ENCODE measurements at places on chromosomes 2 and 18. TPM values are rescaled to one million over a fixed set of nuclear protein-coding genes. Genes with fewer than 3 reads are reported as not detected.

- DNase-seq = no peak
Measured at GRCh38 chr2:220165401-220165800, 538.0 kb downstream of the SLC4A3 start.

DNA sequence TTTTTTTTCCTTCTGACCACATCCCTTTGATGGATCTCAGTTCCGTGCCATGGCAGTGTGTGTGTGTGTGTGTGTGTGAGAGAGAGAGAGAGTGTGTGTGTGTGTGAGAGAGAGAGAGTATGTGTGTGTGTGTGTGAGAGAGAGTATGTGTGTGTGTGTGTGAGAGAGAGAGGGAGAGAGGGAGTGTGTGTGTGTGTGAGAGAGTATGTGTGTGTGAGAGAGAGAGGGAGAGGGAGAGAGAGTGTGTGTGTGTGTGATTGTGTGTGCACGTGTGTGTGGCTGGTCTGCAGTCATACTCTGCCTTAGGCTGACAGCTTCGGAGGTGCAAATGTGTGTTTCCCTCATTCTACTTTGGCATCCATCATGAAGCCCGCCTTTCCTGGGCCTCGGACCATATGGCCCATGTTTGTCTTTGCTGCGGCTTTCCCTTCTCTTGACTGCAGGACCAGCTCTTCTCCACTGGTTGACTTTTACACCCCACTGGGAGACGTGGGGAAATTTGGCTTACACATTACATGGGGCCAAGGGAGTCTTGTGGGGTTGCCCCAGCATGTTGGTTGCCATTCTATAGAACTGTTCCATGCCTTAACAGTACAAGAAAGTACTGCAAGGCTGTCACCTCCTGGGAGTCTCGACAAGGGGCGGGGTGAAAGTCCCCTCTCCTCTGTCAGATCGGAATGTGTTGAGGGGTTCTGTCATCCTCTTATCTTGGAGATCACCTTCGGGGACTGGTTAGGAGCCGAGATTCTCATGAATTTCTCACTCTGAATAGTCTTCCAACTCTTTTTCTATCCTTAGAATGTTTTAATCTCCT is 21.6 kb downstream of the TSN start:
- DNase-seq = no peak

DNA sequence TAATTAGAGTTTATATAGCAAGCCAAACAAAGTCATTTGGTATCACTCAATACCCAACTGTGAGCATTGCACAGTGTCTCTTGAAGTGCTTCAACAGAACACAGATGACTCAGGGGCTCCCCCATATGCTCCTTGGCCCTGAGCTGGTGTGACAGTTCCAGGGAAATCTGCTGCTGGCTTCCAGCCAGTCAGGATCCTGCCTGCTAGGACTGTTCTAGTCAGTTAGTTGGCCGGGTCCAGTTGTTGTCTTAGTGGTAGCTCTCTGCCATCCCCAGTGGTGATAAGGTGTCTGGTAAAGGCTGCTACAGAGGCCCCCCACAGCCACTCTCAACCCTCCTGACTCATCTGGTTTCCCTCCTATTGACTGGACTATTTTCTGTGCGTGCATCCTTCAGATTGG is 100.3 kb downstream of the IRS1 start:
- peak; percentile 80 for DNase-seq

DNA sequence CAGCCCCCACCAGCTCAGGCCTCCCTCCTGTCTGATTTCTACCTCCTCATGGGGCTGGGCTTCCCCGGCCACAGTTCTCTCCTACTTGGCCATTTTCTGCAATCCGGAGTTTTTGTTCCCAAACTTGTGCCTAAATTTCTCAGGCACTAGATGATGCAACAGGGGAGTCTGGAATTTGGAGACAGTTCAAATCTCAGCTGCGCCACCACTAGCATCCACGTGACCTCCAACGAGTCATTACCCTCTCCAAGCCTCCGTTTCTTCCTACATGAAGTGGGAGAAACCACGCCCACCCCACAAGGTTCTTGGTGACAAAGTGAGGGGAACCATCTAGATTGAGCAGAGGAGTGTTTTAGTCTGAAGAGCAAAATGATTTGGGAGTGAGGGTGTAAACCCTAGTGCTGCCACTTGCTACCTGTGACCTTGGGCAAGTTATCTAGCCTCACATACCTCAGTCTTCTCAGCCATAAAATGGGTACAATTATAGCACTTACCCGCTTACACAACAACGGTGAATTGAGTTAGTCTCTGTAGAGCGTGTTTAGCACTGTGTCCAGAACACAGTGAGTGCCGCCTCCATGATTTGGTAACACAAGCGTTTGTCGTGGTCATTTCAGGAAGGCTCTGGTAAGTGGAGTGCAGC is 61.4 kb upstream of the ASAP2 start:
- peak; percentile 87 for DNase-seq

- no peak for DNase-seq
Measured at GRCh38 chr2:205453202-205453601, 229.1 kb upstream of the NRP2 start.

DNA sequence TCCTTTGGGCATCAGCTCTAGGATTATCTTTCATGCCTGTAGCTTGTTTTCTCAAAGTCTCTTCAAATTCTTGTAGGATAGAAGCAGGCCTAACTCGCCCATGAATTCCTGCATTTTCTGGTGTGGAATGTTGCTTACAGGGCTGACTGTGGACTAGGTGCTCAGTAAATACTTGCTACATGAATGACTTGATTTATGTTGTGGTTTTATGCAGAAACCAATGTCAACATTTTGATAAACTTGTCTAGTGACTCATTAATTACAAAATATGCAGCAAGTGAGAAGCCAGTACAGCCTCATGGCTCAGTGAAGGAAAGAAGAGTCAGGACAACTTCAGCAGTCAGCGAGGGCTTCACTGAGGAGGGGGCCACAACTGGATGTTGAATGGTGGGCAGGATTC is 110.6 kb upstream of the SIX2 start:
- DNase-seq = peak; percentile 26

DNA sequence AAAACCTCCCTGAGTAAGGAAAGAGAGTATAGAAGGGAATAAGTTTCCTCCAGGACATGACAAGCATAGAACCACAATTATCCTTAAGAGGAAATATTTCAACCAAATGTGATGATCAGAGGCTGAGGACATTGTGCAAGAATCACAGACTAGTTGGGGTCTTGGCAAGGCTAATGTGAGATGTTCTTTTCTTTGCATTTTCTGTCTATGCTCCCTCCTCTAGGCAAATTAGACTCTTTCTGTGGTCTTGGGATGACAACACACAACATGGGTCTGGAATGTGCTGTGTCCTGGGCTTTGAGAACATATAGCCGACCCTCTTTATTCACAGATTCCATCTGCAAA is 32.0 kb upstream of the IL1RL1 start:
- no peak for DNase-seq

GRCh38 chr18:33871363-33872025 is 293.5 kb downstream of the ASXL3 start:
- no peak for DNase-seq

GRCh38 chr2:180578441-180578840 is 402.0 kb upstream of the UBE2E3 start:
- DNase-seq = no peak

DNA sequence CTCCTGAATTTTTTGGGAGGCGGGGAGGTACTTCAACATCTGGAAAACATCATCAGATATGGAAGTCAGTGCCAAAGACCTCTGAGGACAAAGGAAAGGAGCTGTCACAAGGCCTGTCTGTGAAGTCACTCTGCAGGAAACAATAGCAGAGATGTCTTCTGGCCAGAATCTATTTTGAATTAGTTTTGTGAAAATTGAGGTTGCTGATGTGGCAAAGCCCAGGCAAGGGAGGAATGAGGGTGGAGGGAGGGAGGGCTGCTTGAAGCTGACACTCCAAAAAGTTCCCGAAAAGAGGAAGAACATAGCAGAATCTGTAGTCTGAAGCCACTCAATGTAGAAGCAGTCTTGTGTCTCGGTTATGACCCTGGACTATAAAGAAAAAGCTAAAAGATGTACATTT is 151.1 kb upstream of the LHCGR start:
- no peak for DNase-seq

DNA sequence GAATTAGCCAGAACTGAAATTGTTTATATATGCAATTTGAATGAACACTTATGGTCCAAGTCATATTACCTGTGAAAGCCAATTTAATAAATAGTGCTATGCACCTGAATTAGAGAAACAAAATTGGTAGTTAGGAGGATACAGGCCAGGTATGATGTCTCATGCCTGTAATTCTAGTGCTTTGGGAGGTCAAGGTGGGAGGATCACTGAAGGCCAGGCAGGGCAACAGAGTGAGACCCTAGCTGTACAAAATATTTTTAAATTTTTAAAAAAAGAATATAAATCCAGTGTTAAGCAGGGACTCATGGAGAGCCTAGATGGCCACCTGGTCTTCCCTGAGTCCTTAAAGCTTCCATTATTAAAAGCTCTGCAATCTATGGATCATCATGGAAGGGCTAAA is 7.3 kb upstream of the PSTPIP2 start:
- DNase-seq = peak; percentile 9

DNA sequence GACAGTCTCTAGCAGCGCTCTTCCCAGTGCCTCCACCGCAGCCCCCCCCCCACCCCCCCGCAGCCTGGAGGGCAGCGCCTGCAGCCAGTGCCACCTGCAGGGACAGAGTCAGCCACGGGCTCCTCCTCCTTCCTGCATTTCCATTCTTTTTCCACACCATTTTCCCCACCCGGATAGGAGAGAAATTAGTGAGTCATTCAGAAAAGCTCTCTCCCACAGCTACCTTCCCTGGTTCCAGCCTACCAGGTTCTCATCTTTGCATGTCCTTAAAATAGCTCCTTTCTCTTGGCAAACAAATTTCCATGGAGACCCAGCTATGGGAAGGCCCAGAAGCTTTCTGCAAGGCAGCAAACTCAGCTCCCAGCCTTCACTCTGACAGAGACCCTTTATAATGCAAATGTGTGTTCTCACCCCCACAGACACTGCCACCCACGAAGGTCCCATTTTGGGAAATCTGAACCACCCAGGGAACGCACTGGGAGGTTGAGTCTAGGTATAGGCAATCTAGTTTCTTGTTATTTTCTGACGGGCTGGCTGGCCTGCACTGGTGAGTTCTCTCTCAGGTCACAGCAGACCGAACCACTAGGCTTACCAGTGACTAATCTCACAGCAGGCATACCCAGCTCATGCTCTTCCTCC is 41.8 kb upstream of the ATG16L1 start:
- DNase-seq = no peak

- DNase-seq = no peak
Measured at GRCh38 chr18:74760436-74760835, 162.8 kb downstream of the ZNF407 start.

DNA sequence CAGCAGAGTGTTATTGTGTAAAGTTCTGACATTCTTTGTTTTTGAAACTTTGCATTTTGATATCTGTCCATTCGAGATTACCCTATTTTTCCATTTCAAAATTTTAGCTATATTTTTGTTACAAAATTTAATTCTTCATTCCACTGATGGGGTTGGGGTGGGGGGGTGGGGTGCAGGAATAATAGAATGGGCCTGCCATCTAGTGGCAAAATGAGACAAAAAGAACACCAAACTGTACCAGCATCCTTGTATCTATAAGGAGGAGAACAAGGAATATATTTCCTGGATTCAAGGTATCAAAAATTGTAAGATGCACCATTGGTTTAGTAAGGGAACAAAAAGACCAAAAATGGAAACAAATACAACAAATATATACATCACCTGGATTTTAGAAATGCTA is 27.9 kb upstream of the TTR start:
- no peak for DNase-seq

DNA sequence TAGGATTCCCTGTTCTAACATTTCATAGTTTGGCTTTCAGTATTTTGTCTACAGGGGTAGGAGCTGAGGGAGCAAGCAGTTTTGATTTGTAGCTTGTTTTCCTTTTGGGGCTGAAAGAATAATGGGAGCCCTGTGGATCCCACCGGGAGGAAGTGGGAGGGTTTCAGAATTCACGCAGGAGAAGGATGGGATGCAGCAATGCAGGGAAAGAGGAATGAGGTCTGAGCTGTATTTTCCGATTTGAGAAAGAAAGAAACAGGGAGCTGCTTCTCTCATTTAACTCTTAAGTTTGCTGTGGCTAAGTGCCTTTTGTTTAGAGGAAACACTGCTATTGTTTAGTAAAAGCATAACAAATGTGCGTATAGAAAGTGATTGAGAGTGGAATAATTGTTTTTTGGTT is 141.0 kb downstream of the ADCYAP1 start:
- DNase-seq = no peak

- no peak for DNase-seq
Measured at GRCh38 chr2:196533772-196534397, 105.6 kb upstream of the CCDC150 start.

DNA sequence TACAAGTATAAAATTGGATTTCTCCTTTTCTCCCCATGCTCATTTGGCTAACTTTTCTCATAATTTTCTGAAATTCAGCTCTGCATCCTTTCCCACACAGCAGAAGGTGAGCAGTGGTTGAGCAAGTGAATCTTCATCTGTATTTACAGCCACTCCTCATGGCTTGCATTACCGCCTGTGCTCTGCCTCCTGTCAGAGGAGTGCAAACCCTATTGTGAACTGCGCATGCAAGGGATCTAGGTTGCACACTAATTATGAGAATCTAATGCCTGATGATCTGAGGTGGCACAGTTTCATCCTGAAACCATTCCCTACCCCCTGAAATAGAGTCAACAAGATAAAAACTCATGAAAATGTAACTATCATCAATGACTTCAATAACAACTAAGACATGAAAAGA is 20.0 kb downstream of the ME2 start:
- DNase-seq = no peak

DNA sequence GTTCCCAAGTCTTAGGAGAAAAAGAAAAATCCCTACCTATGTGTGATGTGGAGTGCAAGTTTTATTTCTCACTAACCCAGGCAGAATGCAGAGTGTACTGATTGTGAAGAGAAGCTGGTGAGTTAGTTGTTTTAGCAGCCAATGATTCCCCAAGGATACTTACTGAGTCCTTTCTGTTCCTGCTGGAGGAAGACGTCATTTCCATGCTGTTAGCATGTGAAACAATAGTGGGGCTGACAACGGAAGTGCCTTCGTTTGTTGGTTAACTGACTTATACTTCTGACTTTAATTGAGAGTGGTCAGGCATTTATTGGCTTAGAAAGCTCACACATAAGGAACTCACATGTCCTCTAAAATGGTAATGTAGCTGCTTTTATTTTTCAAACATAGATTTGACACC is 180.6 kb downstream of the MC4R start:
- DNase-seq = no peak

AMER3 gene
- not detected for total RNA-seq

ALK gene
- total RNA-seq = 0.16 TPM

DOK6 gene
- total RNA-seq = 5.7 TPM

ASXL3 gene
- 2.6 TPM for total RNA-seq

ARMC9 gene
- 2.0 TPM for total RNA-seq

CPLX4 gene
- total RNA-seq = not detected

KCNG2 gene
- total RNA-seq = not detected

SERPINB5 gene
- total RNA-seq = not detected

EFHD1 gene
- 11.5 TPM for total RNA-seq

SLC9A4 gene
- total RNA-seq = not detected

TFCP2L1 gene
- total RNA-seq = 0.28 TPM

CELF4 gene
- total RNA-seq = 3.9 TPM

RND3 gene
- total RNA-seq = 25.4 TPM
